ENCODE measurements at places on chromosomes 7 and 10.

DNA sequence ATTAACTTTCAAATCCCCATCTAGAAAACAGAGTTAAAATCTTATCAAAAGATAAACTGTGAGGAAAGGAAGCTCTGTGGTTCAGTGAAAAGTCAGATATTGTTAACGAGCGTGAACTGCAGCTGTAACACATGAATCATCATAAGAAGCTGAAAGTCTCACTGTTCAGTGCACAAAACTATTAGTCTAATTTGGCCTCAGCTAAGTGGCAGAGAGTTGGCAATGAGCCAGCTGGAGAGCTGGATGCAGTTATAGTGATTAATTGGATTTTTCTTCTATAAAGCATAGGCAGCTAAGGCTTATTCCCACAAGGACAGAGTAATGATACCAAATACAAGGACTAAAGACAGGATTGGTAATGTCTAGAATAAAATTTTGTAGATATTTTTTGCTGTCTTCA, 101.1 kb upstream of the ABCB5 start:
- no peak for DNase-seq

DNA sequence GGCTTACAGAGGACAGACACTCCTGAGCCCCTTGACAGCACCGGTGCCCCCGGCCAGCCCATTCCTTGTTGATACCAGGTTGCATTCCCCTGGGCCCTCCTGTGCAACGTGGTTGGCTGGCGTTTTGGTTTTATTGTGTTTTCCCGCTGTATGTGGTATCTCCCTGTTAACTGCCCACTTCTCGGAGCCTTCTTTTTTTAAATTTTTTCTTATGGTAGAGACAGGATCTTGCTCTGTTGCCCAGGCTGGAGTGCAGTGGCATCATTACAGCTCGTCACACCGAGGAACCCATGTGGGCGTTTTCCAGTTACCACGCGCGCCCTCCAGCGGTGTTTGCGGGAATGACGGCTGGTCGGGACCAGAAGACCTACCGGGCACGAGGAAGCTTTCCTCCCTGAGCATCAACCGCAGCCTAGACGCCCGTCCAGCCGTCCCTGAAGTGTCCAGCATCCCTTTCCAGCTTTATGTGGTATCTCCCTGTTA, 16.9 kb upstream of the ZFAND2A start:
- DNase-seq, result peak; percentile 45

GRCh38 chr10:33325929-33326328, 8.5 kb downstream of the NRP1 start:
- DNase-seq, result no peak

DNA sequence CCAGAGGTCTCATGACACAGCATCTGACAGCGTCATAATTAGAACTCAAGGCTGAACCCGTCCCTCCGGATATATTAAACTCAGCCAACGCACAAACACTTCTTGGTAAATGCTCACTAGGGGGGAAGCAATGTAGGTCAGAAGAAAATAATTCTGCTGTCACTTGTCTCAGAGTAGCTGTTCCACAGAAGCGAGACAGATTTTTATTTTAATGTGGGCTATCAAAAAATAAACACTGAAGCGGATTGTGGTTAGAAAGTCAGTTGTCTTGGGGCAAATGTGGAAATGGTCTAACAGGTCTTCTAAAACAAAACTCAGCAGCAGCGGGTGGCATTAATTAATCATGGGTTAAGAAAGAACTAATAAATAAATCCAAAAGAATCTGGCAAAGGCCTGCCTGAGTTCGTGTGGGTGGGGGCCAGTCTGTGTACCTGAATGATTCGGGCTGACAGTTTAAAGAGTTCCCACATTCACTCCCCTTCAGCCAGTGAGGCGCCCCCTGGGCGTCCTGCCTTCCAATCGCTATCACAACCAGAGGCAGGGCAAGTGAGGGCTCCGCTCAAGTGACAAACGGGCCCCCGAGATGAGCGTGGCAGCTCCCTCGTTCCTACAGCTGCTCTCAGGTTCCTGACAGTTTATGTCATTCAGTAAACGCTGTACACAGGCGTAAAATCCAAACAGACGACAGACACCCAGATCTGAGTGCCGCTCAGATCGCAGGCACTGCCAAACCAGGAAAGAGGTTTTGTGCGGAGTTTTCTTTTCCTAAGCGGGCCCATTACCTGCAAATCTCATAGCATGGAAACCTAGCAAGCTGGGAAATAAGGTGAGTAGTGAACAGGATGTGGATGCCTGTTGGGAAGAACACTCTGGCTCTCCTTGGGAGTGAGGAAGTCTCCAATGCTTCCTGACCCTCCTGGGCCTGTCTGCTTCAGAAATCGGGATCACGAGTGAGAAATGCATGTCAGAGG, 52.9 kb downstream of the NRAP start:
- DNase-seq, result no peak

DNA sequence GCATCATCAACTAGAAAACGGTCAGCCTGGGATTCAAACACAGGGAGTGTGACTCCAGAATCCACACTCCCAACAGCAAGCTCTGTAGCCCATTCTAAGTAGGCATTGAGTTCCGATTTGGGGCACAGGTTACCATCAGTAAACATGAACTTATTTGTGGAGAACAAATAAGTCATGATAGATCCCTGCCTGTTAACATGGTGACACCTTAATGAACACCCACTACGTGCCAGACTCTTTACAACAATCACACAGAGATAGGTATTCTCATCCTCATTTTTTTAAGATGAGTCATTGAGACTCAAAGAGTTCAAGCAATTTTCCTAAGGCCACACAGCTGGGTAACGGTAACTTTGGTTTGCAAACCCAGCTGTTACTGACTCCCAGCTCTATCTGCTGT, 91.5 kb downstream of the LYZL2 start:
- DNase-seq, result no peak

DNA sequence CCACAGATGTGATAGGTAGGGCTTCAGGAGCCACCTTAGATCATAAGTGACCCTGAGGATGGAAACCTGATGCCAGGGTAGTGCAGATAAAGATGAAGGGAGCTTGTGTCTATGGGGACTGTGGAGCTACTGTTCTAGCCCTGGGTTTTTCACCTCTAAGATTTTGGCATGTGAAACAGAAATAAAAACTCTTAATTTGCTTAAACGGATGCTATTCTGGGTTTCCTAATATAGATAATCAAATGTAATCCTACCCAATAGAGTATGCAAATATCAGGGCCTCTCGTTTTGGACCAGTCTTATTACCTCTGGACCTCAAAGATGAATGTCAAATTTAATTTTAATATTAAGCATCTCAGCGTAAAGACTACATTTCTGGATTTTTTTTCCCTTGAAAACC, 49.3 kb downstream of the ABCB4 start:
- no peak for DNase-seq

DNA sequence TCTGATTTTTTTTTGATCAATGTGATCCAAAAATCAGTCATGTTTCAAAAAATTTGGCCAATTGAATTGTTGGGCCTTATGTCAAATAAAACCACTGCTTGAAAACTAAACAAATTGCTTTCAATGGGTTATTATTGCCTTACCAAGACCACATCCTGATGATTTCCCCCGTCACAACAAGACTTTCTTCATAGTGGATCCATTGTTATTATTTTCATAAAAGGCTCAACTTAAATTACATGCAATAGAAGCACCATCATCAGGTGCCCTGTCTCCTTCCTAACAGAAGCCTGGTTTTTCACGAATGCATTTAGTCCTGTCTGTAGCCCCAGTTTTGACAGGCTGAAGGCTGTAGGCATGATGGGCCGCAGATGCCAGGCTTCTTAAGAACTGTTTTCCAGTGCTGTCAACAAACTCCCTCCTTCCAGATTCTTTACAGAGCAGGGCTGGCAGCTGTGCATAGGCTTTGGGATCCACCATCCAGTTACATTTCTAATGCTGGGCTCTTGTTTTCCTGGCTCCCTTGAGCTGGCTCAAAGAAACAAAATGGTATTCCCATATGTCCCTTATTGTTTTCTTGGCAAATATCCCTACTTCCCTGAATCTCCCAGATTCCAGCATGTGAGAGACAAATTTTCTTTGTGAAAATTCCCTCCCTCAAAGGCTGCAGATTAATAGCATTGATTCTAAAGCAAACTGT, 302.0 kb downstream of the TWIST1 start:
- no peak for DNase-seq

GRCh38 chr10:60414877-60415585, 25.4 kb upstream of the ANK3 start:
- no peak for DNase-seq

- no peak for DNase-seq
Observed at GRCh38 chr10:11468126-11468742, 143.2 kb downstream of the USP6NL start.

GRCh38 chr10:30811276-30812017, 181.9 kb upstream of the LYZL2 start:
- DNase-seq, result no peak

GRCh38 chr7:156944876-156945275, 4.6 kb upstream of the NOM1 start:
- no peak for DNase-seq

GRCh38 chr10:126422567-126422966, 34.3 kb upstream of the ADAM12 start:
- DNase-seq, result no peak

GRCh38 chr10:97505152-97505551, 6.4 kb downstream of the UBTD1 start:
- no peak for DNase-seq

GRCh38 chr7:31094271-31094670, 42.2 kb downstream of the ADCYAP1R1 start:
- no peak for DNase-seq

DNA sequence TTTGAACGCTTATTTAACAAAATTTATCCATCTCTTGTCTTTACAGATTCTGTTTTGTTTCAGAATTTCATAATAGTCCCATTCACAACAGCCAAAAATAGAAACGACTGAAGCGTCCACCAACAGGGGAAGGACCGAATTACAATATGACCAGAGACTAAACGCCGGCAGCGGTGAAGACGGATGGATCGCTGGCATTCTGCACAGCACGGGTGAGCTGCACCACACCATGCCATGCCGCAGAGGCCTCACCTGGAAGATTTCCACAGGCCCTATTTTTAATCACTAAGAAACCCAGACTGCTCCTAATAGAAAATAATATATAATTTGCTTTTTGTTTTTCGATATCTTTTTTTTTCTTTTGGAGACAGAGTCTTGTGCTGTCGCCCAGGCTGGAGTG, 91.0 kb downstream of the ELFN1 start:
- no peak for DNase-seq

DNA sequence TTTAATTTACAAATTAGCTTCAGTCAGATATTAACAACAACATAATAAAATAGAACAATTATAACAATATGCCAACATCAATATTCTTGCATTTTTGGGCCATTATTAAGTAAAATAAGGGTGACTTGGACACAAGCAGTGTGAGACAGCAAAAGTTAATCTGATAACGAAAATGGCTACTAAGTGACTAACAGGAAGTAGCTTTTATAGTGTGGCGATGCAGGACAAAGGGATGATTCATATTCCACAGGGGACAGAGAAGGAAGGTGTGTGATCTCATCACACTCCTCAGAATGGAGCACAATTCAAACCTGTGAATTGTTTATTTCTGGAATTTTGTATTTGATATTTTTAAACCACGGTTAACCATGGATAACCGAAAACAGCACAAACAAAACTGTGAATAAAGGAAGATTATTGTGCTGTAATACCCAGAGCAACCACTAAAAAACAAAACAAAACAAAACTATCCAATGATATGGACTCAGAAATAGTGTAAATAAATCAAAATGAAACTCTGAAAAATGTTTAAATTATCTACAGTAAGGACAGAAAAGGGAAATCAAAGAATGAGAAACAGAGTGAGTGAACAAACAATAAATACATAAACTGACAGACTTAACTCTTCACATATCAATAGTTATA, 66.9 kb upstream of the TFEC start:
- no peak for DNase-seq

DNA sequence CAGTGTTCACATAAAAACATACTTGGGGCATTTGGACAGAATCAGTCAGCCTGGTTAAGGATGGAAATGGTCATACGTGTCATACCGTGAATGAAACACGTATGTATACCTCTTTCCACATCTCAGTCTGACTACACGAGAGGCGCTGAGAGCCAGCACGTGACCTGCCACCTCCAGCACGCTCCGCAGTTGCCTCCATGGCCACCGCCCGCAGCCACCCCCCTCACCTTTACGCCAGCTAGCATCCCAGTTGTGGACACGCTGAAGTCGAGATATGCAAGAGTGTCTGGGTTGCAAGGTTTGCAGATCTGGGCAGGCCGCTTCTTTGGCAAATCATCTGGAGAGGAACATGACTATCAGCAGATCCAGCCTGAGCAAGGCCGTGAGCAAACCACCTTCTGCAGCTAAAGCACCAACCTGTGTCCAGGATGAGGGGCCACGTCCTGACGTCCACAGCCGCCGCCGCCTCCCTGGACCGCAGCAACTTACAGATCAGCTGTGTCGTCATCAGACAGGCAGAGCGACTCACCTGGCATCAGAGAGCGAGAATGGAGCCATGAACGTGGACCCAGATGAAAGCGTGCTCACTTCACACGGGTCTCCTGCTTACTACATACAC, 209.4 kb downstream of the ZMYND11 start:
- no peak for DNase-seq

GRCh38 chr10:48184224-48184623, 90.3 kb downstream of the FRMPD2 start:
- DNase-seq, result no peak

DNA sequence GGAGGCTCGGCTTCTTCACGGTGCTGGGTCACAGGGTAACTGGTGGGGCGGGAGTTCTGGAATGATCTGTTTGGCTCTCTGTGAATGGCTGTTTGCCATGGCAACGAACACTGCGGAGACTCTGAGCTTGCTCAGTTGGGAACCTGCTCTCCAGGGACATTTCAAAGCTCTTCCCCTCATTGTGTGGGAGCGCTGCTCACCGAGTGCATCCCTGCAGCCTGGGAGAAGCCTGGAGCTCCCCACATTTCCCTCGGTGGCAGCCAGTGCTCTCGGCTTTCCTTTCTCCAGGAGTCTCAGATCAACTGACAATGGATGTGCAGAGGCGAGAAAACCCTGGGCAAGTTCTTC, 57.6 kb upstream of the CACUL1 start:
- no peak for DNase-seq

DNA sequence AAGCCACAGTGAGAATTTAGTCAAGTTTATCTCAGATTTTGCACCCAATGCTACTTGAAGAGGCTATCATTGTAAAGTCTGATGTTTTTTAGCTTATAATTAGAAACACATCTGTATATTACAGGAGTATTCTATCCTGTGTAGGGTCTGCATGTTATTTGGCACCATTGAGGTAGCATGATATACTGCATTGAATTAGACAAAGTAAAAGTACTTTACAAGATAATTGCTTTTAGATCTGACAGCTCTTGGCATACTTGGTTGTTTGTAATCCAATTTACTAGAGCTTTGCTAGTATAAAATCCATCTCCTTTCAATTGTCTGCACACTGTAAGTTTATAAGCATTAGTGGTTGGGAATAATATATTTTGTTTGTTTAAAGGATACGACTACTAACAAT, 714.3 kb downstream of the ANKRD7 start:
- DNase-seq, result no peak

Data from stimulated activated CD8-positive, alpha-beta memory T cell treated with anti-CD3 and anti-CD28 coated beads, Interleukin-2, amount 100 ng/mL, for 1 hour (primary cell).